ENCODE measurements at places on chromosomes 4 and X. TPM values are rescaled to one million over a fixed set of nuclear protein-coding genes. Genes with fewer than 3 reads are reported as not detected.

DNA sequence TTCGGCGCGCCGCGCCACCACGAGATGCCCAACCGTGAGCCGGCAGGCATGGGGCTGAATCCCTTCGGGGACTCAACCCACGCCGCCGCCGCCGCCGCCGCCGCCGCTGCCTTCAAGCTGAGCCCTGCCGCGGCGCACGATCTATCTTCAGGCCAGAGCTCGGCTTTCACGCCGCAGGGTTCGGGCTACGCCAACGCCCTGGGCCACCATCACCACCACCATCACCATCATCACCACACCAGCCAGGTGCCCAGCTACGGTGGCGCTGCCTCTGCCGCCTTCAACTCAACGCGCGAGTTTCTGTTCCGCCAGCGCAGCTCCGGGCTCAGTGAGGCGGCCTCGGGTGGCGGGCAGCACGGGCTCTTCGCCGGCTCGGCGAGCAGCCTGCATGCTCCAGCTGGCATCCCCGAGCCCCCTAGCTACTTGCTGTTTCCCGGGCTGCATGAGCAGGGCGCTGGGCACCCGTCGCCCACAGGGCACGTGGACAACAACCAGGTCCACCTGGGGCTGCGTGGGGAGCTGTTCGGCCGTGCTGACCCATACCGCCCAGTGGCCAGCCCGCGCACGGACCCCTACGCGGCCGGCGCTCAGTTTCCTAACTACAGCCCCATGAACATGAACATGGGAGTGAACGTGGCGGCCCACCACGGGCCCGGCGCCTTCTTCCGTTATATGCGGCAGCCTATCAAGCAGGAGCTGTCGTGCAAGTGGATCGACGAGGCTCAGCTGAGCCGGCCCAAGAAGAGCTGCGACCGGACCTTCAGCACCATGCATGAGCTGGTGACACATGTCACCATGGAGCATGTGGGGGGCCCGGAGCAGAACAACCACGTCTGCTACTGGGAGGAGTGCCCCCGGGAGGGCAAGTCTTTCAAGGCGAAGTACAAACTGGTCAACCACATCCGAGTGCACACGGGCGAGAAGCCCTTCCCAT, 1.1 kb downstream of the ZIC3 start:
- no peak for DNase-seq
- H3K27ac ChIP-seq: no peak overlapping the region
- H3K27me3 ChIP-seq: peaks cover 5% of the 10 kb centered on the region

DNA sequence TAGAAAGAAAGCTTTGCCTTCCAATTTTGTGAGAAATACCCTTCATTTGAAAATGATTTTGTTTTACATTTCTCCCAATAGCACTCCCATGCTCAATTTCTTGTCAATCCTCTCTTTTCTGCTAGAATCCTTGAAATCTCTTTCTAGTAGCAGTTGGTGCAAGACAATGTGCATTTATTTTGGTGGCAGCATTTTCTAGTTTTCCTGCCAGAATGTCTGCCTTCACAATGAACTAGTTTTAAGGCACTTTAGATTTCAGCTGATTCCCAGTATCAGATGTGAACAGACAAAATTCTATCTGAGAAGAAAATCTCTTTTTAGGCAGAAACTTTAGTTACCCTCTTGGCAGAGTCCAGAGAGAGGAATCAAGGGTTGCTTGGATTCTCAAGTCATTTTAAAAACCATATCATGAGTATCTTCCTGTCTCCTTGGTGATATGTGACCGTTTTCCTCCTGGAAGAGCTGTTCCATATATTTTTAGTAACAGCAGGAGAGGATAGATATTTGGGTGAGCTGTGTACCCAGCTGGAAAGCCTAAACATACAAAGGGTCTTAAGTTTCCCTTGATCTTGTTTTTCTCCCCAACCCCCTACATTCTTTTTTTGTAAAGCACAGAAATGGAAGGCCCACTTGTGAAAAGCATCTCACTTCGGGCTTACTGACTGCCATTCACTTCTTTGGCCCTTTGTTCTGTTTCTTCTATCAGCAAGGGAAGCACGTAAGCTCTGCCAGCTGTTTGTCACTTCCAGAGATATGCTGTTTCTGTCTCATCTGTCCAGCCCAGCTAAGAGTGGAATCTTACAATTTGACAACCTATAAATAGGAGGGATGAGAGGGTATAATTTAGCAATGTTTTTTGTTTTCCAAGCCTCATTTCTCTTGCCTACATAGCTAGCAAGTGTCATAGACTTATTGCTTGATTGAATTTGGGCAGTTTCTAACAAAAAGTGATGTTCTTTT, 38.7 kb downstream of the TSPAN7 start:
- DNase-seq: no peak
- H3K27ac ChIP-seq: no peak overlapping the region
- H3K36me3 ChIP-seq: no peaks in the 10 kb centered on the region

DNA sequence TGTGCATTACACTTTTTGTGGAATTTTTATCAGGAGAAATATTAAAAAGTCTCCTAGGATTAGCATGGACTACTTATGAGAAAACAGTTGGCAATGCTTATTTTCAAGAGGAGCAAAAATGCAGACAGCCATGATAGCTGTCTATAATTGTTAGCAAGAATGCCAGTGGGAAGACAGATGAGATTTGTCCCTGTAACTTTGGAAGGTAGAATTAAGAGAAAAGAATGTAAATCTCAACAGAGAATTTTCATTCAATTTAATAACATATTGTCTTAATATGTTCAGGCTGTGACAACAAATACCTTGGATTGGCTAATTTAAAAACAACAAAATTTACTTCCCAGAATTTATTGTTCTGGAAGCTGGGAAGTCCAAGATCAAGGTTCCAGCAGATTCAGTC, 349.2 kb downstream of the IQCM start:
- no peaks in the 10 kb centered on the region for H3K36me3 ChIP-seq
- no peak overlapping the region for H3K27ac ChIP-seq
- no peak for DNase-seq
- no peaks in the 10 kb centered on the region for H3K4me1 ChIP-seq

DNA sequence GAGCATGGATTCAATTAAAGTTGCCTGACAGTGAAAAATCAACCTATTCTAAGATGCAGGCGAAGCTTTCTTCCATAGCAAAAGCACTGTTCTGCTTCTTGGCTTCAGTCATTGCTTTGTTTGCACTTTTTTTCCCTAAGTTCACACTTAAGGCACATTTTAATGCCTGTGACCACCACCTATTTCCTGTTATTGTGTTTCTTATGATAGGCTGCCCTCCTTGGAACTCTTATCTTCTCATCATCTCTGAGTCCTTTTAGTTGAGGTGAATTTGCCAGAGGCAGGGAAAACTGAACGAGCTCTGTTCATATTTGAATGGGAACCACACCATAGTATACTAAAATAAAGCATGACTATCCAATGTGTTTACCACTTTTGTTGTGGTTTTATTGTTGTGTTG, 119.8 kb downstream of the SPCS3 start:
- H3K27me3 ChIP-seq: no peaks in the 10 kb centered on the region
- H3K4me3 ChIP-seq: no peak overlapping the region
- no peaks in the 10 kb centered on the region for H3K4me1 ChIP-seq
- no peaks in the 10 kb centered on the region for H3K36me3 ChIP-seq
- H3K27ac ChIP-seq: no peak overlapping the region

DNA sequence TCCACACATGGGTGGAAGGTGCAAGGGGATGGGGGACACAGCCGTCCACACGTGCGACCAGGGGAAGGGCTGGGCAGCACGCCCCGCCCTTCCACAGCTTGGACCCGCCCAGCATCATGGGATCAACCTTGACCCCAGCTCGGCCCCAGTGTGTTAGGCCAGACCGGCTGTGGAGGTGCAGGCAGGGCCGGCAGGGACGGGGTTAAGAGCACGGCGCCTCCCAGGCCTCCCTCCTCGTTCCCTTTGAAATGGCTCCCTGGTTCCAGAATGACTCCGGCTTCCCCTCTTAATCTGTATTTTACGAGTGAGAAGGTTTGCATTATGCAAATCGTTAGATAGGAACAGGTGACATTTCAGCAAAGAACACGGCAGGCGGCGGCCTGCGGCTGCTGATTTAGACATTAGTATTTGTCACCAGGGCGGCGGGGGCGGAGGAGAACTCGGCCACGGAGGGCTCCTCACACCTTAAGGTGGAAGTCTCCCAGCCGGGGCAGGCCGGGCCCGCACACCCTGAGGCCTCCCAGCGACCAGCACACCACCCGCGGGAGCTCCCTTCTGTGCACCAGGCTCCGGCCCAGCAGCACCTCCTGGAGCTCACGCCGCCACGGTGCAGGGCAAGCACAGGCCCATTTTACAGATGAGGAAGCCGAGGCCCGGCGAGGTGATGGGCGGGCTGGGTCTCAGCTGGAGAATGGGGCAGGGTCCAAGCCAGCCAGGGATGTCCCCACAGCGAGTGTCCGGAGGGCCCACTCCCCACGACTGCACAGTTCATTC, 116.1 kb downstream of the FAM53A start:
- no peak overlapping the region for H3K4me3 ChIP-seq
- H3K4me1 ChIP-seq: peaks cover 12% of the 10 kb centered on the region
- no peaks in the 10 kb centered on the region for H3K27me3 ChIP-seq
- peak; percentile 24 for DNase-seq
- no peak overlapping the region for H3K27ac ChIP-seq

DNA sequence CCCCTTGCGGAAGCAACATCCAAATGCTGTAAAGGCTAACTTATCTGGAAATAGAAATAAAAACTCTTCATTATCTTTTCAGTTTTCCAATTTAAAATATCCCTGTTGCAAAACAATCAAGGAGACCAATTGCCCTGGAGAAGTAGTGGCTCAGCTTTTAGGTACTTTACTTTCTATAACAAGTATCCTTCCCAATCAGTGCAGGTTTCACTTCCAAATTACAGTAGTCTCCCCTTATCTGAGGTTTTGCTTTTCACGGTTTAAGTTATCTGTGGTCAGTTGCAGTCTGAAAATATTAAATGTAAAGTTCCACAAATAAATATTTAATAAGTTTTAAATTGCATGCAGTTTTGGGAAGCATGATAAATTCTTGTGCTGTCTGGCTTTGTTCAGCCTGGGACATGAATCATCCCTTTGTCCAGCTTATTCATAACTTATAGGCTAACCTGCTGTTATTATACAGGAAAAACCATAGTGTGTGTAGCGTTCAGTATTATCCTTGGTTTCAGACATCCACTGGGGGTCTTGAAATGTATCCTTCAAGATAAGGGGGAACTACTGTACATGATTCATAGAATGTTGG, 973.1 kb upstream of the GRID2 start:
- no peaks in the 10 kb centered on the region for H3K36me3 ChIP-seq
- H3K4me1 ChIP-seq: no peaks in the 10 kb centered on the region
- DNase-seq: no peak
- H3K4me3 ChIP-seq: no peak overlapping the region
- no peaks in the 10 kb centered on the region for H3K27me3 ChIP-seq
- no peak overlapping the region for H3K27ac ChIP-seq

DNA sequence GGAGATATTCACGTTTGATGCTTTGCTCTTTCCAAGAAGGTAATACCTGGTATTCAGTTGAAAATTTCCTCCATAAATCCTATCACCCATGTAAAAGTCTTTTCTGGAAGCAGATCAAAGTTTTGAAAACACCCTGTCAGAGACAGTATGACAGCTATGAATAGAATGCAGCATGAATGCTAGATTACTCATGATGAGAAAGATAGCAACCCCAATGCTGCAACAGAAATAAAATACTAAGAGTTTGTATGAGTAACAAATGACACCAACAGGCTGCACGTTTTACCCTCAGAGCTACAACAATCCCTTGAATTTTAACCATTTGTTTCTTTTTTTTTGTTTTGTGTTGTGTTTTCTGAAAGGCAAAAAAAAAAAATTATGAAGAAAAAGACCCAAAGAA, 108.6 kb downstream of the ARHGAP6 start:
- H3K27me3 ChIP-seq: no peaks in the 10 kb centered on the region
- H3K27ac ChIP-seq: no peak overlapping the region
- DNase-seq: no peak
- no peaks in the 10 kb centered on the region for H3K4me1 ChIP-seq

GRCh38 chr4:121749225-121749624, 15.7 kb downstream of the SMIM43 start:
- no peak overlapping the region for H3K4me3 ChIP-seq
- no peaks in the 10 kb centered on the region for H3K4me1 ChIP-seq
- H3K27ac ChIP-seq: no peak overlapping the region
- DNase-seq: no peak
- H3K27me3 ChIP-seq: no peaks in the 10 kb centered on the region

DNA sequence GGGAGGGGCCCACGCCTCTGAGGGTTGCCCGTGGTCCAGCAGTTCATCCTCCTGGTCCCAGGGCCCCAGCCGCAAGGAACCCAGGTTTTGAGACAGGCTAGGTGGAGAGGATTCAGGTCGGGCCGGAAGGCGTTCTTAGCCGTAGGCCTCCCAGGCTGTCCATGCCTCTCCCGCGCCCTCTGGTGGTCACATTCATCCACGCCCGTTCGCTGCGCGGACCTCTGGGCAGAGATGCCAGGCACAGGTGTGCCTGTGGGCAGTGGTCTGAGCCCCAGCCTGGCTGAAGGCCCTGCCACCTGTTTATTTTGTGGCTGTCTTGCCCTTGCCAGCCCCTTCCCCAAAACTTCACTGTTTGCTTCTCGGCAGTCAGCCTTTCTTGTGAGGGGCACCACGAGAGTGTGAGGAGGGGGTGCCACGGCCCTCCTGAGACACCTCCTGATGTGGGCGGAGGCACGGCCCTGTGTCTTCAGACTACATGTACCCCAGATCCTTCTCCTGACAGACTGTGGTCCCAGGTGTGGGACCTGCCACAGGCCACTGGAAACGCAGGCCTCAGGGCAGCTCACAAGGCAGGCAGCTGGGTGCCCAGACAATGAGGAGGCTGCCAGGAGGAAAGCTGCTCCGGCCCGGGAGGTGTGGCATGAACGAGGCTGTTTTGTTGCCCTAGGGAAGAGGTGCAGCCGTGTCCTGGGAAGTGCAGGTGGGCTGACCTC, 5.0 kb downstream of the UVSSA start:
- no peaks in the 10 kb centered on the region for H3K27me3 ChIP-seq
- H3K4me1 ChIP-seq: no peaks in the 10 kb centered on the region
- no peak overlapping the region for H3K4me3 ChIP-seq
- peaks cover 63% of the 10 kb centered on the region for H3K36me3 ChIP-seq
- H3K27ac ChIP-seq: peak overlapping the region; percentile 33

ANK2 gene
- polyA plus RNA-seq: 0.22 TPM

RNF113A gene
- 17.5 TPM for polyA plus RNA-seq

SORBS2 gene
- polyA plus RNA-seq: 1.6 TPM

IGSF1 gene
- polyA plus RNA-seq: 14.4 TPM

Data from small intestine (tissue), 16 donors.